ENCODE measurements at places on chromosomes 3 and 15. TPM values are rescaled to one million over a fixed set of nuclear protein-coding genes. Genes with fewer than 3 reads are reported as not detected.

The TMIE gene
- total RNA-seq: 5.3 TPM

The CRABP1 gene
- not detected for total RNA-seq

The CYP11A1 gene
- total RNA-seq: not detected

GRCh38 chr15:94579286-94579685, 347.9 kb downstream of the MCTP2 start:
- peaks cover 8% of the 10 kb centered on the region for H3K4me1 ChIP-seq
- peaks cover 13% of the 10 kb centered on the region for H3K27me3 ChIP-seq
- H3K27ac ChIP-seq: no peak overlapping the region
- no peak overlapping the region for H3K4me3 ChIP-seq
- no peaks in the 10 kb centered on the region for H3K36me3 ChIP-seq
- DNase-seq: no peak

DNA sequence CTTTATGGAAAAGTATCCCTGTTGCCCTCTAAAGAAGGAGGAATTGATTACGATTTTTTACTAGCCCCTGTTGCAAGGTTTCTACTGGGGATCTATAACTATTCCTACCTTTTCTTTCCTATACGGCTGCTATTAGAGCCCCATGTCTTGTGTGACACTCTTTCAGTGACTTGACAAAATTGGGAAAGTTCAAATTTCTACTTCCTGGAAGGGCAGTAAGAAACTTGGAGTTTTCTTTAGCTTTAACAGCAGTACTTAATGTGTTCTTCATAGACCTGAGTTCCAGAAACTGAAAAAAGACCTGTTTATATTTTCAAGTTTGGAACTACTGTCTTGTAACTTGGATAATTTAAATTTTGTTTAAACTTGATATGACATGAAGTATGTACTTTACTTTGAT, 54.7 kb downstream of the TRPC1 start:
- H3K4me1 ChIP-seq: no peaks in the 10 kb centered on the region
- no peak for DNase-seq
- H3K27me3 ChIP-seq: no peaks in the 10 kb centered on the region
- H3K27ac ChIP-seq: no peak overlapping the region
- no peak overlapping the region for H3K4me3 ChIP-seq
